ENCODE measurements at places on chromosomes 2 and 18. TPM values are rescaled to one million over a fixed set of nuclear protein-coding genes. Genes with fewer than 3 reads are reported as not detected.

- no peak overlapping the region for H3K27ac ChIP-seq
- no peak overlapping the region for H3K4me3 ChIP-seq
- no peak for DNase-seq
- H3K4me1 ChIP-seq, result no peaks in the 10 kb centered on the region
These were observed 112.1 kb upstream of the SERPINE2 start for GRCh38 chr2:224151161-224151560.

DNA sequence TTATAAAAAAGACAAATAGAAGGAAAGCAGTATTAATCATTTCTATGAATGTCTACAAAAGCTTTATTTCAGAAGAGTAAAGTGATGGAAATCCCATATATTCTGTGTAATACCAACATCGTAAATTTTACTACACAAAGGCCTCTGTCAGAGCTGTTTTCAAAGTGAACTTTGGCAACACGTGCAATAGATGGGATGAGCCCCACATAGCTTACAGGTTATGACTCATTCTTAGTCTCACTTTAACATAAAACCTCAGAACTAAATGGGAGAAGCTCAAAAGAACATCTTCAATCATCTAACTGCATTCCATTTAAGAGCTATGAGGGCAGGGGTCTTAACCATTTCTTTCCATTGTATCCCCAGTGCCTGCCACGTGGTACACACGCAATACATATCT, 11.5 kb downstream of the VPS4B start:
- H3K27ac ChIP-seq, result no peak overlapping the region
- no peaks in the 10 kb centered on the region for H3K27me3 ChIP-seq
- DNase-seq, result no peak
- peaks cover 41% of the 10 kb centered on the region for H3K36me3 ChIP-seq
- H3K4me1 ChIP-seq, result no peaks in the 10 kb centered on the region

DNA sequence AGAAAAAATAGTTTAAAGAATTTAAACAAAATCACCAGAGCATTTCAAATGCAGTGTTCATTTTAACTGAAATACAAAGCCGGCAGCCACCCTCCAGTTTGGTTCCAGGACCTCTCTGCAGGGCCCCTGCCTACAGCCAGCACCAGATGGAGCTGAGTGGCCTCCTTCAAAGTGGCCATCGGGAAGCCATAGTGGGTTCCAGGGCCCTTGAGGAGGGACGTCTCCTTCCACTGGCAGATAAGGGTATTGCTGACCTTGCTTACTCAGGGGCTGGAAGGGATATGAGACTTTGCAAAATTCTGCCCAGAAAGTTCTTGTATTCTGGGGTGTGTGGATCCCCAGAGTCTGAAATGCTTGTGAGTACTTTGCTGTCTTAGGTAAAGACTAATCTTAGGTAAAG, 205.2 kb upstream of the APCDD1 start:
- H3K27ac ChIP-seq, result no peak overlapping the region
- DNase-seq, result no peak

DNA sequence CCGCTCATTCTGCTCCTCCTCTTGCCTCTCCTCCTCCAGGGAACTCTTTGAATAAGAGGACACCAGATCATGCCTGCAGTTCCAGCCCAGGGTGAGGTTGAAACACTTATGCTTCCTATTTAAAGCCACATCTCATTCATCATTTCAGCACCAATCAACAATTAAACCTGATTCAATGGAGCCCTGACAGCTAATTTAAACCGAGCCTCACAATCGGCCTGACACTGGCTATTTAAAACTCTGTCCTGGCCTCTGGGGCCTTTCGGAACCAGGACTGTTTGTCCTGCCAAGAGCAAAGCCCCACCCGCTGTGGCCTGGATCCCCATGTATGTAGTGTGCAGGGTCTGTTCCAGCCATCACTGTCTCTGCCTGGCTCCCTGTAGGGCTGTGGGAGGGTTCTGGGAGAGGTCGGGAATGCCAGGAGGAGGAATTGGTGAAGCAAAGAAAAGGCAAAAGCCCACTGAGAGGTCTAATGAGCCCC, 97.4 kb downstream of the MCFD2 start:
- no peaks in the 10 kb centered on the region for H3K27me3 ChIP-seq
- no peaks in the 10 kb centered on the region for H3K36me3 ChIP-seq
- H3K27ac ChIP-seq, result peak overlapping the region; percentile 57
- peaks cover 28% of the 10 kb centered on the region for H3K4me1 ChIP-seq
- no peak overlapping the region for H3K4me3 ChIP-seq
- no peak for DNase-seq

- no peak overlapping the region for H3K4me3 ChIP-seq
- no peaks in the 10 kb centered on the region for H3K36me3 ChIP-seq
- H3K4me1 ChIP-seq, result no peaks in the 10 kb centered on the region
- DNase-seq, result no peak
- H3K27ac ChIP-seq, result no peak overlapping the region
- H3K27me3 ChIP-seq, result no peaks in the 10 kb centered on the region
These were observed 132.1 kb downstream of the SMAD2 start for GRCh38 chr18:47798366-47798765.

DNA sequence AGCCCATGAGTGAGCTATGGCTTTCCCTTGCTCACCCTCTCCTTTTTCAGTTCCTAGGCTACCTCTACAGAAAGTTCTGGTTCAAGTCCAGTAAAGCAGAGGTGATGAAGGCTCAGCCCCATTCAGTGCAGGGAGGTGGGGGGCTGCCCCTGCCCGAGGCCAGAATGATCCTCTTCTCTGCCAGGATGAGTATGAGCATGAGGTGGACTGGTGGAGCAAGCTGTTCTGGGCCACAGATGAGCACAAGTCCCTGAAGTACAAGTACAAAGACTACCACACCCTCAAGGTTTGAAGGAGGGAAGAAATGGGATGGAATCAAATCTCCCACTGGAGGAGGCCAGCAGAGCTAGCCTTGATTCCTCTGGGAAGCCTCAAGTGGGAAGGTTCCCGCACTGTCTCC, 42.4 kb downstream of the LMAN2L start:
- no peak overlapping the region for H3K4me3 ChIP-seq
- no peaks in the 10 kb centered on the region for H3K4me1 ChIP-seq
- no peak overlapping the region for H3K27ac ChIP-seq
- DNase-seq, result no peak
- H3K27me3 ChIP-seq, result no peaks in the 10 kb centered on the region

CFAP53 gene
- total RNA-seq, result 1.7 TPM
